A549 treated with Mapracorat at 1 μM for 4 hours (cell line): ENCODE measurements at places on chromosomes 1 and 21. TPM values are rescaled to one million over a fixed set of nuclear protein-coding genes. Genes with fewer than 3 reads are reported as not detected.

The CELA2A gene
- not detected in 5 replicates for total RNA-seq

The ACTA1 gene
- total RNA-seq, result 0.12 TPM in 2 of 5 replicates, not detected in the others

The GJA4 gene
- total RNA-seq, result 0.13 TPM in 1 of 5 replicates, not detected in the others

The UTS2 gene
- total RNA-seq, result not detected in 5 replicates

The HAO2 gene
- not detected in 5 replicates for total RNA-seq

The PRELP gene
- 0.02 TPM in 1 of 5 replicates, not detected in the others for total RNA-seq

The LELP1 gene
- not detected in 5 replicates for total RNA-seq

The OR14K1 gene
- total RNA-seq, result not detected in 5 replicates

The LEPR gene
- total RNA-seq, result 1.8 to 3.0 TPM (median 2.4 TPM) in 5 replicates

The ELAPOR1 gene
- total RNA-seq, result 0.34 to 0.63 TPM (median 0.55 TPM) in 5 replicates

The RGSL1 gene
- total RNA-seq, result not detected in 5 replicates

The SPATA46 gene
- not detected in 5 replicates for total RNA-seq

The ETV3L gene
- not detected in 5 replicates for total RNA-seq

The PRUNE1 gene
- 11.3 to 15.4 TPM (median 15.0 TPM) in 5 replicates for total RNA-seq

The FAM177B gene
- total RNA-seq, result not detected in 5 replicates

The KRTAP20-2 gene
- total RNA-seq, result not detected in 5 replicates
